ENCODE measurements at places on chromosomes 11 and 22. TPM values are rescaled to one million over a fixed set of nuclear protein-coding genes. Genes with fewer than 3 reads are reported as not detected.

- H3K27ac ChIP-seq, result no peak overlapping the region
- no peak for DNase-seq
- H3K36me3 ChIP-seq, result no peaks in the 10 kb centered on the region
Observed at GRCh38 chr11:110479108-110480101, 49.7 kb downstream of the FDX1 start.

The TEAD1 gene
- not detected for polyA plus RNA-seq

DNA sequence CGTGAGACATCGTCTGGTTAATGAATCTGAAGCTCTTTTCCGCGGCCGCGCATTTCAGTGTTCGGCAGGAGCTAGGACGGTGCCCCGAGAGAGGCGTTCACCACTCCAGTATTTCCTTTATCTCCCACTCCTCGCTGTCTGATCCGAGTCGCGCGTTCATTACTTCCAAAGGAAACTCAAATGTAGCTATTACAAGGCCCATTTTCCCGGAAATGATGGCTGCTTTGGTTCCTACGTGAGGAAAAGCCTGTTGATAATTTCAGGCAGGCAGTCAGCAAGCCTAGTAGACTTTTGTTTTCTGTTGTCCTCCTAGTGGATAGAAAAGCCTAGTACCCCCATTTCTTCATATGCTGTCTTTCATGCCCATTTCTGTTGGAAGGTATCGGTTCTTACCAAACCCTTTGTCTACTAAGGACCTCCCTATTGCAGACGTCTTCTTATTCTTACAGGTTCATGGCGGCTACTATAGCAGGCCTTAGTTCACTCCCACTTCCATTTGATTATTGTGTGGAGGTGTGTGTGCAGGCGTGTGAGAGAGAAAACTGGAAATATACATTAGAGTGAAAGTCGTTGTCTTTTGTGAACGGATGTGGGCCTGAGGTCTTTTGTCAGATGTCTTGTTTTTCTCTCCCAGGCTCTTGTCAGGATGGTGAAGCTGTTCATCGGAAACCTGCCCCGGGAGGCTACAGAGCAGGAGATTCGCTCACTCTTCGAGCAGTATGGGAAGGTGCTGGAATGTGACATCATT lies 737 bp downstream of the RBM4 start:
- H3K27ac ChIP-seq, result peak overlapping the region; percentile 92
- no peak for DNase-seq
- H3K36me3 ChIP-seq, result peaks cover 34% of the 10 kb centered on the region
- H3K4me1 ChIP-seq, result peaks cover 25% of the 10 kb centered on the region
- no peaks in the 10 kb centered on the region for H3K27me3 ChIP-seq

- peaks cover 21% of the 10 kb centered on the region for H3K4me1 ChIP-seq
- peak overlapping the region; percentile 88 for H3K27ac ChIP-seq
- no peaks in the 10 kb centered on the region for H3K27me3 ChIP-seq
- no peak for DNase-seq
- H3K36me3 ChIP-seq, result no peaks in the 10 kb centered on the region
- H3K4me3 ChIP-seq, result peak overlapping the region; percentile 71
Observed at GRCh38 chr22:30265823-30266444, 717 bp downstream of the OSM start.
